ENCODE measurements at places on chromosomes 7 and 10. TPM values are rescaled to one million over a fixed set of nuclear protein-coding genes. Genes with fewer than 3 reads are reported as not detected.

DNA sequence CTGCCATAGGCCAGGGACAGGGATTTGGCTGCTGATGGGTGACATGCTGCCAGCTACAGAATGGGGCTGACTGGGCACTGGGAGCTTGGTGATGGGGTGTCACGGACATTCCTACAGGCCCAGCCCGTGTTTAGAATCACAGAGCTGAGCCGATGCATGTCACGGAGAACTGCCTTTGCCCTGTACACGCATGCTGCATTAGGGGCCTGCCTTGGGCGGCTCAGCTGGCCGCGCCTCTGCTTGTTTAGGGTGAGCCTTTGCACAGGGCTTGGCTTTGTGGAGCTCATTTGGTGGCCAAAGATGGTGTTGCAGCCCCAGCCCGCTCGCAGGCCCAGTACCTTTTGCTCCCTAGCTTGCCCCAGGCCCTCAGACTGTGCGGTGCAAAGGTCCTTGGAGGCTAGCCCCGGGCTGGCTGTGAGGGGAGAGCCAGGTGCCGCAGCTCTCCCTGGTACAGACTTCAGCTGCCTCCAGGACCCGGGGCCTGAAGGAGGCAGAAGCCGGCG lies 108.4 kb upstream of the BTBD16 start:
- H3K4me3 ChIP-seq: no peak overlapping the region
- H3K27ac ChIP-seq: no peak overlapping the region
- no peak for DNase-seq
- H3K36me3 ChIP-seq: peaks cover 85% of the 10 kb centered on the region
- no peaks in the 10 kb centered on the region for H3K27me3 ChIP-seq

DNA sequence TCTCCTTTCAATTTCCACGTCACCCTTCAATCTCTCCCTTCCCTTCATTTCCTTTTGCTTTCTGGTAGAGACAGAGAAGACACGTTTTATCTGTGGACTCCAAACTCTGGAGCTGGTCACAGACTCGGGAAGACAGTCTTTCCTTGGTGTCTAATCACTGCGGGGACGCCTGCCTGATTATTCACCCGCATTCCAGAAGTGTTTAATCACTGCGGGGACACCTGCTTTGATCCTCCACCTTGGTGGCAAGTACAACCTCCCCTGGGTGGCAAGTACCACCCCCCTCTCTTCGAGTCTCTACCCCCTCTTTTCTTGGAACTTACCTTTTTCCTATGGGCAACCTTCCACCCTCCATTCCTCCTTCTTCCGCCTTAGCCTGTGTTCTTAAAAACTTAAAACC lies 15.3 kb upstream of the LRRC61 start:
- no peak for DNase-seq
- no peaks in the 10 kb centered on the region for H3K36me3 ChIP-seq
- no peak overlapping the region for H3K4me3 ChIP-seq
- no peaks in the 10 kb centered on the region for H3K27me3 ChIP-seq
- no peak overlapping the region for H3K27ac ChIP-seq

DNA sequence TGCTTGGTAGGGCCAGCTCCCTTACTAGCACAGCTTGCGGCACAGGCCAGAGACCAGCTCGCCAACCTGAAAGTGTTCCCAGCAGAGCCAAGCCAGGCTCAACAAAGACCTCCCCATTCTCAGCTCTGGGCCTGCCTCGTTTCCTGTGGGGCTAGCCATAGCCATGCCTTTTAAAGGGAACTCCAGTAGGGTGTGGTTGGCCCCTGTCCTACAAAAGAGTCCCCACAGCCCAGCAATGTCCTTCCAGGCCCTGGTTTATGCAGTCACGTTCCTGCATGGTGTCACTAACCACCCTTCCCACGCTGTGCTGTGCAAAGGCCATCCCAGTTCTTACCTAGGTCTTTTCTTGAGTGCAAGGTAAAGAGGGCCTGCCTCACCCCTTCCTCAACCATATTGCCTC lies 87.8 kb upstream of the LRRC4 start:
- no peak overlapping the region for H3K27ac ChIP-seq
- no peaks in the 10 kb centered on the region for H3K36me3 ChIP-seq
- H3K27me3 ChIP-seq: no peaks in the 10 kb centered on the region
- H3K4me1 ChIP-seq: peaks cover 19% of the 10 kb centered on the region
- no peak for DNase-seq
- H3K4me3 ChIP-seq: no peak overlapping the region

DNA sequence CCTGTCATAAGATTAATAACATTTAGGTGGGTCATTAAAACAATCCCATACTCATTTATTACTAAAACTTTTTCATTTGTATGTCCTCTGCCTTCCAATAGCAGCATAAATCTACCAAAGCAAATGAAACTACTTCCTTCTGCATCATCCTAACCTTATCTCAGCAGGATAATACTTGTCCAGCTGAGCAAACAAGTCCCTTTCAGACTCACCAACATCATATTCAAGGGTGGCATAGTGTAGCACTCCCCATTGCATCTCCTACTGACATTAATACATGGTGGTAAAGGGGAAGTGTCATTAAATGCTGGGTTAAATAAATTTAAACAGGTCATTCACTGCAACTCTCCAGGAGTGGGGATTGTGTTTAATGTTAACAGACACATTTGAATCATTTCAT lies 3.4 kb upstream of the MINDY3 start:
- H3K4me3 ChIP-seq: no peak overlapping the region
- peaks cover 58% of the 10 kb centered on the region for H3K27me3 ChIP-seq
- no peaks in the 10 kb centered on the region for H3K36me3 ChIP-seq
- peaks cover 3% of the 10 kb centered on the region for H3K4me1 ChIP-seq
- DNase-seq: no peak

The IGF2BP3 gene
- total RNA-seq: 29.8 TPM

All from MCF 10A (cell line).